GM03348 (cell line): ENCODE measurements at places on chromosomes 7 and 10.
A peak's percentile ranks its signal among the peaks of the same experiment; 100 is the strongest.

DNA sequence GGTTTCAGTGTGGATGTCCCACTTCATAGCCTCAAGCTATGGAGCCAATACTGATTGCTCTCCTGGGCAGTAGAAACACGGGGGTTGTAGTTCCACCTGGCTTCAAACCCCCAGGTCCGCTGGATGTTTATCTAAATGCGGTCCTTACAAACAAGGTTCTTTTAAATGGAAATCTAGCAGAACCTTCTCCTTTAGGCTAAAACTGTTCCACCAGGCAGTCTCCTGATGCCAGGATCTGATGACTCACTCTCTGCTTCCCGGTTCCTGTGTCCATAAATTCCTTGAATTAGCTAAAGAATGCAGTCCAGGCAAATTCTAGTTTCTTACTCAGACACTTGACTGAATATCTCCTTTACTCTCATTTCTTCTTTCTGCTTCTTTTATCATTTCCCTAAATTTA, 108.4 kb upstream of the FAM3C start:
- DNase-seq: peak; percentile 82

- peak; percentile 27 for DNase-seq
Observed at GRCh38 chr7:21256310-21256877, 171.5 kb upstream of the SP4 start.

DNA sequence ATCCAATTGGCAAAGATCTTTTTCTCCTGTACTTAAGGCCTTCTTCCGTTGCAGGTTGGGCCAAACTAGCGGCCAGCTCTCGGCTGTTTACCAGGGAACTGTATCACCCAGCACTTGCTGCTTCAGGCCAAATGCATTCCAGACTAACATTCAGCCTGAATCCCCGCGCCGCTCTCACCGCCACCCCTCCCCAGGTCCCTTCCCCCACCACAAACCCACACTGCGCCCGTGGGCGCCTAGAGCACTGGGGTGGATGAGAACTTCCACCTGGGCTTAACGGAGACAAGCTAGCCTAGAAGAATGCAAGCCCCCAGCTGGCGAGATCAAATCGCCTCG, 676 bp downstream of the TCAF1 start:
- DNase-seq: peak; percentile 54

GRCh38 chr10:127833804-127834203, 58.9 kb downstream of the CLRN3 start:
- no peak for DNase-seq

DNA sequence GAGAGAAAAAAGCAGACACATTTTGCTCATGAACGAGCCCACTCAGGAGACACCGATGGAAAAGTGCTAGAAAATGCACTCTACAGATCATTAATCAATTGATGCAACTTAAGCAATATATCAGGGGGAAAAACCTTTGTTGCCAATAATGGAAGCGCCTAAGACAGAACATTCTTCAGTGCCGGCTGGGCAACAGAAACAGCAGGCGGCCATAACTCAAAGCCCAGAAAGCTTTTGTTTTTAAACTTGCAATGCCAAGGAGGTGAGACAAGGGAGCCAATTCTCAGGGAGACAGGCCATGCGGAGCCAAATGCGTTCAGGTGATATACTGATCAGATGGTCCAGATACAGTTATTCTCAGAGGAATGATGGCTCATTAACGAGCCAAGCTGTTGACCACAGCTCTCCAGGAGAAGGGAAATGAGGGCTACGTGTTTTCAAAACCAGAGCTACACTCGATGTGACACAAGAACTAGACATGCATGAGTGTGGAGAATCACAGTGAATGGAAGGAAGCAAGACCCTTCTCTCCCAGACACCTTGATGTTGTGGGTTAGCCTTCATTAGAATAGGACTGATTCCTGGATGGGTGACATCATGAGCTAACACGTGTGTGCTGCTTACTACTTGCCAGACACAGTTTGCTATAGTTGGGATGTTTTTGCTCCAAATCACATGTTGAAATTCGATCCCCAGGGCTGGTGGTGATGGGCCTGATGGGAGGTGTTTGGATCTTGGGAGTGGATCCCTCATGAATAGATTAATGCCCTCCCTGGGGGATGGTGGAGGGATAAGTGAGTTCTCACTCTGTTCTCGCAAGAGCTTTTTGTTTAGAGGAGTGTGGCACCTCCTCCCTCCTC, 79.1 kb upstream of the KCNMA1 start:
- DNase-seq: no peak

DNA sequence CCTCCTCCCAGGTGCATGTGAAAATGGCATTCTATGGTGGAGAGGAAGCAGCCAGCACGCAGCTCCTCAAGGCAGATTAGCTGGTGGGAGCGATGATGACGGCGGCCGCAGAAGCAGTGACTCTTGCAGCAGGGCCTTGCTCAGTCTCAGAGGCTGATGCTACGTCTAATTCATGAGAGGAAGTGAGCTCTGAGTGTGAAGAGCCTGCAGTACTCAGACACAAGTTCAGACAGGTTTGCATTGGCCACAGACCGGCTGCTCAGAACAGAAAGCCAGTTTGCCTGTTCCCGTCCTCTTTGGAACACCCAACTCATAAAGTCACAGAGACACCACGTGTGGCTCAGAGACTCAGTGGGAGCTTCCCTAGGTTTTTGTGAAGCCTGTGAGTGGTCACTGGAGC, 136.5 kb downstream of the ADARB2 start:
- DNase-seq: no peak

DNA sequence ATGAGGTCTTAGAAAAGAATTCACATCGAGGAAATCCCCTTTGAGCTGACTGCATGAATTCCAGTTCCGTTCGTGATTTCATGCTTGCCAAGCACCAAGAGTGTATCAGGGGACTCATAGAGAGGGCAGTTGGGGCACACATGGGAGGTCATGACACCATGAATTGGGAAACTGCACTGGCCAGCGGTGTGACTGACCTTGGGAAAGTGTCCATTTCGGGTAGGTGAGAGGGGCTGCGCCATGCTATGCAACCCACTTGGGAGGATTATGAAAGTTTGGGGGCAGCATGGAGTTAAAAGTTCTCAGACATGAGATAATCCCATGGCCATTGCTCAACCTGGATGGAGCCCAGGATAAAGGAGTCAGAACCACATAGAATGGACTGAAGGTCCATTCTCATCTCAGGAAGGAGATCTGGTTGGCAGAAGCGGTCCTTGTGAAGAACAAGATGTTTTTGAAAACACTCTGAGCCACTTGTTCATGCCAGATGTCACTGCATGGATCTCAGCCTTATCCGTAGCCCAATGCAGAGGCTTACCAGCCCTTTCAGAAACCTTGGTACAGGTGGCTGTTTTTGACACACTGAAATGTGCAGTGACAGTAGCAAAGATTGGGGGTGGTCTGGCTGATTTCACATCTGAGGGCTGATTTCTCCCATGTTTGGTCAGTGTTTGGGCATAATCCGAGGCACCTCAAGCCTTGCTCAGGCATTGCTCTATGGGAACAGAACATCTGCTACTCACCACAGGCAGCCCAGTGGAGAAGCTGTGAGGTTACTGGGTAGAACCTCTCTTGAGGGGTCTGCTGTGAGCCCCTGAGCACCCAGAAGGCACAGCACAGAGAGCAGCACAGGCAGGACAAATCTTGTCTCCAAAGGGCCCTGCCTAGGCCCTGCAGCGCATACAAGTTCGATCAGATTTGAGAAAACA, 252.3 kb downstream of the CXCL12 start:
- peak; percentile 20 for DNase-seq

GRCh38 chr10:5291501-5292195, 73.1 kb upstream of the UCN3 start:
- DNase-seq: peak; percentile 88

GRCh38 chr10:132712743-132713142, 73.2 kb downstream of the NKX6-2 start:
- no peak for DNase-seq

- DNase-seq: no peak
Observed at GRCh38 chr7:158809596-158809995, 19.7 kb downstream of the ESYT2 start.

- no peak for DNase-seq
Observed at GRCh38 chr10:23021430-23021829, 73.9 kb upstream of the MSRB2 start.

- no peak for DNase-seq
Observed at GRCh38 chr10:86943316-86944030, 13.9 kb downstream of the MMRN2 start.

DNA sequence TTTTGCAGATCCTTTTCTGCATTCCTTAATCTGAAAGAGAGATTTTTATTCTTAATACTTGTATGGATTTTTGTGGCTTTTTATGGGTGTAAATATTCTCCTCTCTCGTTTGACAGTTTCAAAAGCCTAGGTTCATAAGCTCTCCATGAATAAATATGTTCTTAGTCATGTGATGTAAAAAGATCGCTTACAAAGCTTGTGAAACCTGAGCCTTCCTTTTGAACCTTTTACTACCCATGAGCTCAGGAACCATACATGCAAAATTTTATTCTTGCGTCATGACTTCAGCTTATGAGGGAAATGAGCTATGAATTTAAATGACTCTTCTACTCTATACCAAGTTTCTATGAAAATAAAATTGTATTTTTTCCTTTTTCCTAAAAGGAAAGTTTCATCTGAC, 98.7 kb downstream of the POLL start:
- DNase-seq: no peak

DNA sequence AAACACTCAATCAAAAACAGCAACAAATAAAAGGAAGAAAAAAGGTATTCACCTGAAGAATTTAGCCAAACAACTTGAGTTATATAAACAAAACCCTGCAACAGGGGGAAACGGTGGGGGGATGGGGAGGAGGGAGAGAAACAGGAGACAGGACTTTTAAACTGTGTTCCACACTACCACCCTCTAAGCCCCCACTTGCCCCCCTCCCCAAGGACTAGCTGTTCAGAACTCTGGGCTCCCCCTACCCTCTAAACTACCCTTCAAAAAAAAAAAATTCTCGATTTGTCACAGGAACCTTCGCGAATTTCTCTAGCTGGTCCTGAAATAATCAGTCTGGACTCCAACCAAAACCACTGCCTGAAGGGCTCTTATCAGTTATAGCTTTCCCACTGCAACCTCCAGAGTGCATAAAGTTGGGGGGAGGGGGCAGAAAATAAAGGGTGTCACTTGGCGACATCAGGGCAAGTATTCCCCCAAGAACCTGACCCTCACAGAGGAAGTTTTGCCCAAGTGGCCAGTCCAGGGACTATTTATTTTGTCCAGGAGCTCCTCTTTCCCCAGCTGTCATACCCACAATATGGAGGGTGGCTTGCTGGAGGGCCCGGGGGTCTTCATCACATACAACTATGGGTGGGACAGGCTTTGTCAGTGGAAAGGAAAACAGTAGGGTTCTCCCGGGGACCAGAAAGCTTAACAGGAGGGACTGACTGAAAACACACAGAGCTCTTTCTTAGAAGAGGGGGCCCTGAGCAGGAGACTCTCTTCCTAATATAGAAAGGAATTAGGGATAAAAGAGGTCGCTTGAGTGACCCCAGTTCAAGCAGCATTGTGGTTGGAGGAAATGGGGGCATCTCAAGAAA, 1.3 kb downstream of the UBE2H start:
- peak; percentile 23 for DNase-seq
